ENCODE measurements at places on chromosomes 5 and 9. TPM values are rescaled to one million over a fixed set of nuclear protein-coding genes. Genes with fewer than 3 reads are reported as not detected.

Gene SLC6A19
- not detected for total RNA-seq

Gene CNTRL
- 16.9 TPM for total RNA-seq

Gene GFRA3
- not detected for total RNA-seq

Gene GBGT1
- 1.3 TPM for total RNA-seq

Gene ARHGEF39
- total RNA-seq: 7.6 TPM

Gene SLC1A3
- 48.9 TPM for total RNA-seq

Gene PTGER4
- 2.2 TPM for total RNA-seq

Gene PCDHGB5
- 18.6 TPM for total RNA-seq

GRCh38 chr5:37575541-37576489, 196.7 kb downstream of the WDR70 start:
- DNase-seq: no peak

DNA sequence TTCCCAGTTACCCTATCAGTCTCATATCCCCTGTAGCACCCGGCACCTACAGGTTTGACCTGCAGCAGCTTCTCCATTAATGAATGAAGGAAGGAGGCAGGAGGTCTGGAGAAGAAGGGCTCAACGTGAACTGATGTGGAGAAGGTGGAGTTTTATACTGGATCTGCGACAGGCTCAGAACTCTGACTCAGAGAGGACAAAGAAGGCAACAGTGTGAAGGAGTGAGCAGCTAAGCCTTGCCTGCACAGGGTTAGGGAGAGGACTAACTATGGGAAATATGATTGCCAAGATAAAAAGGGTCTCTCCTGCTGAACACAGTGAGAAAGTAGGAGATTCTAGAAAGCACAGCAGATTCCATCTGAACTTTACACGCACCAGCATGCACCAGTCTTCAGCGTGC, 23.6 kb downstream of the RASEF start:
- peak; percentile 5 for DNase-seq

- DNase-seq: no peak
Measured at GRCh38 chr5:171997011-171997410, 9.4 kb downstream of the FBXW11 start.

DNA sequence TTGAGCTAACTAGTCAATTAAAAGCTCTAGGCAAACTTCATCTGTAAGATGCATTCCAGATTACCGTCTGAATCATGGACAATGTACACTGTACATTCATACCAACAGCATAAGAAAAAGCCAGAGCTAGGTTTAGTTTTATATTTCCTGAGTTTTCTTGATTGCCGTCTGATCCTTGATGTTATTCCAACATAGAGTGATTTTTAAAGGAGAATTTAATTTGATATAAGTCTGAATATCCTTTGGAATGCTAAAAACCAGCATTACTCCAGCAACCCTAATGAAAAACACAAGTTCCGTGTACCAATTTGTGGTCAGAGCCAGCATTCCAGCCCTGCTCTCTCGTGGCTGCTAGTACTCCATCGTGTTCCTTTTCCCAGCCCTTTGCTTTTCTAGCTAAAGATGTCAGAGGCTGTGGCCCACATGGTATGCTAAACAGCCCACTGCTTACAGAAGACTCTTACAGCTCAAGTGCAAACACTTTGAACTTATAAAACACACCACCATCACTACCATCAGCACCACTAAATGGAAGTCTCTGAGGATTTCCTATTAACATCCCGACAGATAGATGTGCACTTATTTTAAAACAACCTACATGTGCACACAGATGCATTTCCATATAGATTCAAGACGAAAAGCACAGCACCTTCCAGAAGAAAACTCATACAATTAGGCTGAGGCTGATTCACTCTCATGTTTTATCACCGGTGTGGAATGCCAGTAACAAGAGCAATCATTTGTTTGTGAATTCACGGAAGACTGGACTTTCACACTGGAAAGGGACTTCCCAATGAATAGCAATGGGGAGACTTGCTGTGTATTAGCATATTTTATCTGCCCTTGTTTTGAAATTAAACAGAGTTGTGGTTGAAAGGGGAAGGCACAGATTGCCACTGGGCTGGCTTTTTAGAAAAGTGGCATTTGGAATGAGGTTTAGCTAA, 246.9 kb upstream of the GAS1 start:
- peak; percentile 73 for DNase-seq

GRCh38 chr9:114184866-114185265, 29.5 kb downstream of the COL27A1 start:
- no peak for DNase-seq

GRCh38 chr9:29069376-29069775, 1496.1 kb upstream of the C9orf72 start:
- DNase-seq: no peak

- DNase-seq: no peak
Measured at GRCh38 chr5:28313953-28314352, 1275.6 kb upstream of the CDH9 start.

GRCh38 chr9:117739624-117740347, 35.6 kb downstream of the TLR4 start:
- no peak for DNase-seq

- no peak for DNase-seq
Measured at GRCh38 chr5:171801839-171802238, 16.2 kb downstream of the SMIM23 start.

DNA sequence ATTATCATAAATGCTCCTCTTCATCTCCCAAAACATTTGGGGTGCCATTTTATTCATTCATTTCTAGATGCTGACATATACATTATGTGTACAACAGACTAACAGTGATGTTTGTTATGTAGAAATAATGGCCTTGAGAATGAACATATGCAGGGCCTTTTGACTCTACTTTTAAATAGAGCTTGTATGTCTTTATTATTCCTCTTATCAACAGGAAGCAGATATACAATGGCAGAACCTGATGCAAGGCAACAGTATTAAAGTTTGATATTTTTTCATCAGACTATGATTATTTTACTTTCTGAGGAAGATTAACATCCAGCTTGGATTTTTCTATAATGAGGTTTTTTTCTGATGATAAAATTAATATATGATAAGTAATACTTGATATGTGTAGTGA, 44.1 kb downstream of the SNX18 start:
- DNase-seq: no peak

DNA sequence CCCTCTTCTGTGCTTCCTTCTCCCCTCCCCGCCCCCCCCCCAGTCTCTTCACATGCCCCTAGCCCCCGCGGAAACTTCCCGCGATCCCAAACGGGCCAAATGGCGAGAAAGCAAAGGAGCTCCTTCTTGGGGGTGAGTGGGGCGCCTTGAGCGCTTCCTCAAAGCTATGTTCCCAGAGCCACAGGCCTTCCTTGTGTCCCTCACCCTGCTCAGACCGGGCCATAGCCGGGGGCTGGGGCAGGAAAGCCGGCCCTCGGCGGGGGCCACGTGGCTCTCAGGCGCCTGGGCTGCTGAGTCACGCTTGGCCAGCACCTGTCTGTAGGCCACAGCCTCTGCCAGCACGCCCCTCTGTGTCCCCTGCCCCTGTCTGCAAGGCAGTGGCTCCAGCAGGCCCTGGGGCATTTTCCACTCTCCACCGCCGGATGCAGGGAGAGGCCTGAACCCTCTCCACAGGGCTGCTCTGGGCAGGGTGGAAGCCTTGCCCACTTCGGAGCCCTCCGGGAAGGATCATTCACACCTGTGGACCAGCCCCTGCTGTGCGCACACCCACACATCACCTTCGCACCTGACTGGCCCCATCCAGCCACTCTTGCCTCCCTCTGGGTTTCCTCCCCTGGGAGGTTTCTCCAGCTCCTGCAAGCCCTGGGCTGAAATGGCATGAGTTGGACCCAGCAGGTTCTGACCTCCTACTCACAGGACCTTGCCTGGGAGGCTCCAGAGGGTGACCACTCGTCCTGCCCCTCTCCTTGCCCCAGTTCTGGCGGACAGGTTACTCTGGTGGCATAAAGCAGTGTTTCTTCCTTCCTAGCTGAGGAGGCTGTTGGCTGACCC, 1.2 kb upstream of the SQSTM1 start:
- DNase-seq: peak; percentile 82

DNA sequence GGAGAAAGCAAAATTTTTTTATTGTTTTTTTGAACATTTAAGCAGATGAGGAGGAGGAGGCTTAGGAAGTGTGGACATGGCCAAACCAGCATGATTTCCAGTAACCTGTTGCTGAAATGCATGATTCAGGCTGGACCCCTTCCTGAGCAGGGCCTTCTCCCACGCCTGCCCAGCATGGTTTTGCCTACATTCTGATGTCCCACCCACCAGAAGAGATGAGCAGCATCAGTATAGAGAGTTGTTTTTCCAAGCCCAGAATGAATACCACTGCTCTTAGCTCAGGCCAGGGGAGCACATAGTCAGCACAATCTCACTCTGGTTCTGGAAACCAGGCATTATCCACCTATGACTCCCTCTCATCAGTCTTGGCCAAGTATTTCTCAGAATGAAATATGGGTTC, 90.1 kb downstream of the PAPPA start:
- no peak for DNase-seq

DNA sequence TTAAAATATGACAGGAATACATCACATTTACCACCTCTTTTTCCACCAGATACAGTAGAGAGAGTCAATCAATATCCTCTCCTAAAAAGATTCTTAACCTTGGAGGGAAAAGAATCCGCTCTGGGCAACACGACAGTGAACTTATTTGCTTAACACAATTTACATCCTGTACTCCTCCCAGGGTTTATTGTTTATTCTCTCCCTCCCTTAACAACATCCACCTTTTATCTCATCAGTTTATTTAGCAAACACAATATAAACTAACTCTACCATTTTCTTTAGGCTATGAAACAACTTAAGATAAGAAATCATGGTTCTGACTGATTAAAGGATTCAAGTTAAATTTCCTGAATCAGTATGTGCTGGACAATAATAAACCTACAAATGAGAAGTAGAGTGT, 50.9 kb downstream of the CERT1 start:
- DNase-seq: no peak

GRCh38 chr5:104344809-104345208, 782.2 kb upstream of the NUDT12 start:
- DNase-seq: peak; percentile 51

- no peak for DNase-seq
Measured at GRCh38 chr5:175060257-175060656, 335.9 kb downstream of the MSX2 start.

GRCh38 chr5:132298298-132299212, 4.4 kb downstream of the SLC22A4 start:
- peak; percentile 45 for DNase-seq

DNA sequence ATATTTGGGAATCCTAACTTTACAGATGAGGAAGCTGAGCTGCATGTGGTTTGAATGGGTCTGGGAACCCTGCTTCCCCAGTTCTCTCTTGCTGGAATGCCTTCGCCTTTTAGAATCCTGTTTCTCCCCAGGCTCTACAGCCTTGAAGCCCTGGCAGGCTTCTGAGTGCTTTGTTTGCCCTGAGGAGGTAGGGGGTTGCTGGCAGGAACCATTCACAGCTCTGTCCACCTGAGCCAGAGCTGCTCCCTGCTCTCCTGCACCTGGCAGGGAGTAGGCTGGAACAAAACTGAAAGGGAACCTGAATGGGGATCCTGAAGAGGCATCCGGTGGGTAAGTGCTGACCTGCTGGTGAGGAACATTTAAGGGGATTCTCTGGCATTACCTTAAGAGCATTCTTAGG, 33.0 kb downstream of the KIF4B start:
- DNase-seq: no peak

GRCh38 chr9:121756474-121757280, 105.2 kb downstream of the DAB2IP start:
- no peak for DNase-seq

GRCh38 chr5:173065155-173065554, 9.0 kb downstream of the CREBRF start:
- DNase-seq: no peak

DNA sequence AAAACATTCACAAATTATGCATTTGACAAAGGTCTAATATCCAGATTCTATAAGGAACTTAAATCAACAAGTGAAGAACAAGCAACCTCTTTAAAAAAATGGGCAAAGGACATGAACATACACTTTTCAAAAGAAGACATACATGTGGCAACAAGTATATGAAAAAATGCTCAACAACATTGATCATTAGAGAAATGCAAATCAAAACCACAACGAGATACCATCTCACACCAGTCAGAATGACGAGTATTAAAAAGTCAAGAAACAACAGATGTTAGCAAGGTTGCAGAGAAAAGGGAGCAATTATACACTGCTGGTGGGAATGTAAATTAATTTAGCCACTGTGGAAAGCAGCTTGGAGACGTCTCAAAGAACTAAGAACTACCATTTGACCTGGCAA, 38.9 kb upstream of the TNFSF15 start:
- no peak for DNase-seq

DNA sequence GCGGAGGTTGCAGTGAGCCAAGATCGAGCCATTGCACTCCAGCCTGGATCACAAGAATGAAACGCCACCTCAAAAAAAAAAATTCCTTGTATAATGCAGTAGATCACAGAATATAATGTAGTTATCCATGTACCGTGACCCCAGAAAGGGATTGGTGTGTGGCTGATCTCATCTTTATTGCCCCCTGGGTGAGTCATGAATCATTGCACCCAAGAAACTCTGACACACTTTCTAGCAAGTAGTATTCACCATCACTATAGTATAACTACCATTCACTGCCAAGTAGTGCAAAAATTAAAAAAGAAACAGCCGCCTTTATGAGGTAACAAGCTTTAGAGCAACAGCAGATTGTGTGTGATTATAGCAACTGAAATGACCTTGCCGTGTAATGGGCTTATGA, 23.7 kb upstream of the ANKH start:
- peak; percentile 41 for DNase-seq

DNA sequence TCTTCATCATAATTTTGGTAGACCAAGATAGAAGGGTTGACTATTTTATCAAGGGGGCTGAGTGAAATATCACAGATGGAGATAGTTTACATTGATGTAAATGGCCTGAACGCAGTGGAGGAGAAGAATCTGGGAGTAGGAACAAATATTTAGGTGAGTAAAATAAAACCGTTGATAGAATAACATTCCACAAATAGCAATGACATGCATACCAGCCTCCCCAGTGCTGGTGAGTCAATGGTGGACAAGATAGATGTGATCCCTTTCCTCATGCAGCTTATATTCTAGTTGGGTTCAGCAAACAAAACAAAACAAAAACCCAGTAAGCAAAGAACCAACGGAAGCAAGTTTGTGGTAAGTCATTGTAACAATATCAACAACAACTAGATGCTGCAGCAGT, 385.2 kb downstream of the FAM170A start:
- no peak for DNase-seq

DNA sequence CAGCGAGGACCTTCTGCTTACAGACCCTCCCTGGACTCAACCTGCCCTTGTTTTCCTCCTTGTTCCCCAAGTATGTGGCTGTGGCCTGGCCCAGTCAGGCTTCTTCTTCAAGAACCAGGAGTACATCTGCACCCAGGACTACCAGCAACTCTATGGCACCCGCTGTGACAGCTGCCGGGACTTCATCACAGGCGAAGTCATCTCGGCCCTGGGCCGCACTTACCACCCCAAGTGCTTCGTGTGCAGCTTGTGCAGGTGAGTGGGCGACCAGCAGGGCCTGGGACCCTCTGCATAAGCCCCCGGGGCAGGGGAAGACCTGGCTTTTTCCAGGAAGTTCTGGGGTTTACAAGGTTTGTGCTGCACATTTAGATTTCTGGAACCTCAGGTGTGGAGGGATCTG, 56.9 kb downstream of the ABLIM3 start:
- no peak for DNase-seq

DNA sequence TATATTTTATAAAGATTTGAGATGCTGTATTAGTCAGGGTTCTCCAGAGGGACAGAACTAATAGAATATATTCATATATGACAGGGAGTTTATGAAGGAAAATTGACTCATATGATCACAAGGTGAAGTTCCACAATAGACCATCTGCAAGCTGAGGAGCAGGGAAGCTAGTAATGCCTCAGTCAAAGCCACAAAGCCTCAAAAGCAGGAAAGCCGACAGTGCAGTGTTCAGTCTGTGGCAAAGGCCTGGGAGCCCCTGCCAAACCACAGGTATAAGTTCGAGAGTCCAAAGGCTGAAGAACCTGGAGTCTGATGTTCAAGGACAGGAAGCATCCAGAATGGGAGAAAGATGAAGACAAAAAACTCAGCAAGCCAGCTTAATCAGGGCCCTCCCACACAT, 382.2 kb downstream of the LRRC70 start:
- no peak for DNase-seq

Data from RPMI7951 (cell line).